Heart right ventricle (tissue), 16 donors: ENCODE measurements at places on chromosomes 16 and 17.

GRCh38 chr16:25978218-25978617 is 286.5 kb downstream of the HS3ST4 start:
- no peak for DNase-seq

GRCh38 chr17:82095777-82096708 is 2.0 kb downstream of the FASN start:
- no peak for DNase-seq

GRCh38 chr17:68052810-68053209 is 17.3 kb downstream of the KPNA2 start:
- DNase-seq = no peak

DNA sequence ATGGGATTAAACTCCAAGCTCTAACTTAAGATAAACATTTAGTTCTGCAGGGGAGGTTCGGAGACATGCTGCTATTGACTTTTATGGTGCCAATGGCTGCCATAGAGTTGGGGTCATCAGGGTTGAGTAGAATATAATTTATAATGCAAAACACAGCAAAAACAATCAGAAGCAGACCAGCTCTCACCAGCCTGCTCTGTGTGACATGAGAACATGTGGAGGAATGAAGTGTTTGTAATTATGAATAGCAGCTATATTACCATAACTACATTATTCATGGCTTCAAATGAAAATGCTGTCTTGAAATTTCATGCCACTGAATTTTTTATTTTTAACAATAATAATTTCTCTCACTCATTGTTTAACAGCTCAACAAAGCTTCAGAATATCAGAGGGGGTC is 645.6 kb upstream of the CDH8 start:
- DNase-seq = no peak

DNA sequence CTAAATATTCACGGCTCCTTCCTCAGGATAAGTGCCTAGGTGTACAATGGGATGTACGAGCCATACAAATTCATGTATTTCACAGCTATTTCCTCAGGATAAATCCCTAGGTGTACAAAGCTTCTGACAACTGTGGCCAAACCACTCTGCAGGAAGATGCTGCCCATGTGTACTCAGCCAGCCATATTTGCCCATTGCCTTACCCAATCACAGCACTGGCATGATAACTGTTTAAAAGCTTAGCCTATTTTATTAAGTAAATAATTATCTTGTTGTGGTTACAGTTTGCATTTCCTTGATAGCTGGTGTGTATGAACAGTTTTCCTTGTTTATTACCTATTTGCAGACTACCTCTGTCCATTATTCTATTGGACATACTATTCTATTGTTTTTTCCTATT is 35.1 kb downstream of the CACNG1 start:
- DNase-seq = no peak

GRCh38 chr17:56165072-56165641 is 11.9 kb downstream of the ANKFN1 start:
- DNase-seq = no peak

DNA sequence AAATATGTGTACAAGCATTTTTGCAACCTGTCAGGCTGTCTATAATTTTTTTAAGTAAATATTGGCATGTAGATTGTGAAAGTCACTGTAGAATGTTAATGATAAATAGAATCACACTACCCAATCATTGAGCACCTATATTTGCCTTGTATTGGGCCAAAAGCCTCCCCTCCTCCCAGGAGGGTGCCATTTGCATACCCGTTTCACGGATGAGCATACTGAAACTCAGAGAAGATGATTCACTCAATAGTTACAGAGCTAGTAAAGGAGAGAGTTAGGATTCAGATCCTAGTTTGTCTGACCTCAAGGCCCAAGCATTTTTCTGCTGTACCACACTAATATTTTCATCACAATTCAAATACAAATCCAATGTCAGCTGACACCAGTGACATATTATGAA is 299.7 kb upstream of the CDH11 start:
- no peak for DNase-seq

GRCh38 chr17:46774108-46774737 is 44.3 kb downstream of the WNT3 start:
- DNase-seq = no peak

GRCh38 chr17:78766225-78766624 is 15.8 kb downstream of the CYTH1 start:
- DNase-seq = no peak

DNA sequence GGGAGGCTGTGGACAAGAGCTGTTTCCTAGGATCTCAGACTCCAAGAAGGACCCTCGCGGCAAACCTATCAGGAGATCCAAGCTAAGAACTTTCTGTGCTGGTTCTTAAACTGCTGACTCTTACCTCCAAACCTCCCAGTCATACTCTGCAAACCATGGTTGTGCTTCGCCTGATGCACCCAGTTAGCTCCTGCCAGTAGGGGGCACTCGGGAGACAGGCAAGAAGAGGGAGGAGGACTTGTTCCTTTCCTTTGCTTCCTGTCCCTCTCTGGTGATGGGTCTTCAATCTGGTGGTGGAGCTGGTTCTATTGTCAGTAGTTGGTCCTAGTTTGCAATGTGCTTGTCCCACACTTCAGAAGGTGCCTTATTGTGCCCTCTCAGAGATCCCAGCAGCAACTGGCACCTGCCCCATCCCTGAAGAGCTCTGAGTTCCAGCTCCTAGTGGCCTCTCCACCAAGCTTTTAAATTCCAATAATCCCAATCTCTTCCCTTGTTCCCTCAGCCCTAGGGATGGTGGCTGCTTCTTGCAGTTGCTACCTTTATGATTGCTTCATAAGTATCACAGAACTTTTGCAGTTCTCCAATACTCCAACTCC is 113.5 kb upstream of the RPL38 start:
- no peak for DNase-seq

- no peak for DNase-seq
Observed at GRCh38 chr17:58247511-58248363, 9.4 kb downstream of the LPO start.

GRCh38 chr16:2738615-2739014 is 13.8 kb upstream of the SRRM2 start:
- DNase-seq = no peak
